C1 segment of cervical spinal cord (tissue), 14 donors: ENCODE measurements at places on chromosomes 4 and X.

DNA sequence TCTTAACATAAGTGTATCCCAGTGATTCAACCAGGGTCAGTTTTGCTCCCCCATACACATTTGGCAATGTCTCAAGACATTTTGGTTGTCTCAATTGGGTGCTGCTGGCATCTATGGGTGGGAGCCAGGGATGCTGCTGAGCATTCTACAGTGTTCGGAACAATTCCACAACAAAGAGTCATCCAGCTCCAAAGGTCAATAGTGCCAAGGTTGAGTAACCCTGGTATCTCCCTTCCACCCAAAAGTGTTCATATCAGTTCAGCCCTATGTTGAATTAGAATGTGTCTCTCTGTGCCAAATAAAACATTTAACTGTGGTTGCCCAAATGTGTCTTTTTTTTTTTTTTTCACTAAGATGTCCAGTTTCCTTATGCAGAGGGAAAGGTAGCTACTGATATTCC lies 129.4 kb upstream of the RAI2 start:
- no peak for DNase-seq

GRCh38 chrX:37047776-37048175 lies 39.6 kb downstream of the FAM47C start:
- no peak for DNase-seq

- DNase-seq: no peak
These were observed 9.2 kb downstream of the TMEM156 start for GRCh38 chr4:39023059-39023458.

GRCh38 chr4:71294301-71294700 lies 44.5 kb upstream of the SLC4A4 start:
- DNase-seq: no peak

GRCh38 chrX:40068048-40068447 lies 29.7 kb downstream of the BCOR start:
- DNase-seq: no peak

DNA sequence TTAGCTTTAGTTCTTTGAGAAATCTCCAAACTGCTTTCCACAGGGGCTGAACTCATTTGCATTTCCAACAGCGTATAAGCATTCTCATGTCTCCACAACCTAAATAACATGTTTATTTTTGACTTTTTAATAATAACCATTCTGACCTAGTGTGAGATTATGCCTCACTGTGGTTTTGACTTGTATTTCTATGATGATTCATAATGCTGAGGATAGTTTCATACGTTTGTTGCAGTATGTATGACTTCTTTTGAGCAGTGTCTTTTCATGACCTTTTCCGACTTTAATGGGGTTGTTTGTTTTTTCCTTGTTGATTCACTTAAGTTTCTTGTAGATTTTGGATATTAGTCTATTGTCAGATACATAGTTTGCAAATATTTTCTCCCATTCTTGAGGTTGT lies 1833.0 kb upstream of the PCDH10 start:
- DNase-seq: no peak

- no peak for DNase-seq
These were observed 43.1 kb upstream of the CYP2U1 start for GRCh38 chr4:107888237-107888636.

DNA sequence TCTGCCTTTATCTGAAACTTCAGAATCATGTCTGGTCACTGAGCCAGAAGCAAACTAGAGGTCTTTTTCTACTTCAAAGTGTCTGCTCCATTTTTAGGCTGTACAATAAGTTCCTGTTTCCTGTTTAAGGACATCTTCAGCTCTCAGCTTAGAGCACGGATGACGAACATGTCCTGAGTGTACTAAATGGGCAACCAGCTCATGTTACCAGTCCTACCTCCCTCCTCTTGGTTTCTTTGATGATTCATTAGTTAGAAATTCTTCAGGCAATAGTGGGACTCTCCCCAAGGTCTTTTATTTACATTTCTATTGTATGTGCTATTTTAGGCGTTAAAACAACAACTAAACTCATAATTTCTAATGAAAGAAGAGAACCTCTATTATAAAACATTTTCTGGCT lies 58.0 kb downstream of the ENPEP start:
- no peak for DNase-seq

- DNase-seq: no peak
These were observed 31.2 kb upstream of the VSIG4 start for GRCh38 chrX:66071126-66071525.

DNA sequence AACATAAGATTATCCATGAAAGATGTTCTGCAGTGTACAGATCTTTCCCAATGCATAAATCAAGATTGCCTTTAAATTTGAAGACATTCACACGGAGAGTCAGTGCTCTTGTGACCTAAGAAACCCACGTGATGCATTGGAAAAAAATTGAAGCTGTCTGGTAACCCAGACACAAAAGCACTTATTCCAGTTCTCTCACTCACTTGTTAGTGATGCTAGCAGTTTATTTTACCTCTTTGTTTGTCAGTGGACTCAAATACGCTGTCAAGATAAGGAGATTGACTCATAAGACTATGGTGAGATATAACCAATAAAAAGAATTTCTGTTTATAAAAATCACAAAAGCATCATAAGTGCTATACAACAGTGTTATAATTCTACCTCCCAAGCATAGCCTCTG lies 245.8 kb upstream of the SMIM31 start:
- no peak for DNase-seq

GRCh38 chr4:88382621-88383020 lies 4.0 kb downstream of the HERC6 start:
- DNase-seq: no peak

GRCh38 chr4:132387060-132387459 lies 762.0 kb upstream of the PCDH10 start:
- no peak for DNase-seq

GRCh38 chrX:370963-371745 lies 15.6 kb downstream of the PPP2R3B start:
- no peak for DNase-seq

DNA sequence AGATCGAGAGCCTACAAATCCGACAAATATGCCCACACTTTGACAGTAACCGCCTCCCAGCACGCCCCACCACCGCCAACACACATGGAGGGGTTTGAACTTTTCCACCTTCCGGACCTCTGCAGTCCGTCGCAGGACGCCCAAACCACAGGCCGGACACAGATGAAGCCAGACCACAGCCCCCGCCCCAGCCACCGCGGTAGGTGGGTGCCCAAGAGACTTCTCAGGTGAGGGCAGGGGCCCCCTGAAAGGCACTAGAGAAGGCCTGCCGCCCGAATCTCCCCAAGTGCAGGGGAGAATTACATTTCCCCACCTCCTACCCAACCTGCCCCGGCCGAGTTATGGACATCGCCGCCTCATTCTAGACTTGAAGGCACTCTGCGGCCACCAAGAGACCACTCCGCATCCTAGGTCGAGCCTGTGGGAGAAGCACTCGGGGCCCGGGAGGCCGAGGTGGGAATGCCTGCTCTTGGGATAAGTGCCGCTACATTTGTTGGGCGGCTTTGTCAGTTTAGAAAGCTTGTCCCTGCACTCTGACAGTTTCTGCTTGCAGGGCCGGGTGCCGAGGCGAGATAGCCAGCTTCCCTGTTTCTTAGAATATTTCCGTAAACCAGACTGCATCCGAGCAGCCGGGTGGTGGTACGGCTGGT lies 21.5 kb downstream of the HAND2 start:
- DNase-seq: no peak

DNA sequence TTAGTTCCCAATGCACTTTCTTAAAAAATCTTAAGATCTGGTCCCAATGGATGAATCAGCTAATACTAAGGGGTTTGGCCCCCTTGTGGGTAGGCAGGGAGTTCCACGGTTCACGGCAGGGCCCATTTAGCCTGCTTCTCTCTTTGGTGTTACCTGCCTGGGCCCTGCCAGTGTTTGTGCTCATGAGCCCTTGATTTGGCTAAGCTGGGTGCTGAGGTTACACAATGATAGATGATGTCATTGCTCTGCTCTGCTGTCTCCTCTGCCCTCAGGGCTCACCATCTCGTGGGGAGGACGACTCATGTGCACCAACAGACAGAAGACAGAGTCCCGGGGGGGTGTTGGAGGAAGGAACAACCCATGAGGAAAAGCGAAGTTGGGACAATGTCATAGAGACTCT lies 24.4 kb downstream of the RTL5 start:
- DNase-seq: no peak

DNA sequence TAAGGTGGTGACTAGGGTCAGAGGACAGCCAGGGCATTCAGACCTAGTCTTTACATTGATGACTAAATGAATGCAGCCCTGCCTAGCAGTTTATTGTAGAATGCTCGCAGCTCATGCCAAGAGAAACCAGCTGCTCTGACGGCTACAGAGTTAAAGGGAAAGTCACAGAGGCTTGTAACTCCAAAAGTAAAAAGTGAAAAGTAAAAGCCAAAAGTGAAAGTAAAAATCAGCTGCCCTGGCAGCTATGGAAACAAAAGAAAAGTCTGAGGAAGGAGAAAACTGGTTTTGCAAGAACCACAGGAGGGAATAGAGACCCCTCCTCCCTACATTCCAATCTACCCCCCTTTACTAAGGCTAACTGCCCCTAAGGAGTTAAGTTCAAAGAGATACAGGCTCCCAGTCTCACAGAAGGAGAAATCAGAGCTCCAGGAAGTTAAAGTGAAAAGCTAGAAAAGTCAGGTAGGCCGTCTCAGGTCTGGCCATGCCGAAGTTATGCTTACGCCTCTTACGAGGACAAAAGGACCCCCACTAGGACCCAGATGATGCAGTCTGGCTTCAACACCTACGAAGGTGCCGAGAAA lies 6.0 kb downstream of the GAGE10 start:
- no peak for DNase-seq

DNA sequence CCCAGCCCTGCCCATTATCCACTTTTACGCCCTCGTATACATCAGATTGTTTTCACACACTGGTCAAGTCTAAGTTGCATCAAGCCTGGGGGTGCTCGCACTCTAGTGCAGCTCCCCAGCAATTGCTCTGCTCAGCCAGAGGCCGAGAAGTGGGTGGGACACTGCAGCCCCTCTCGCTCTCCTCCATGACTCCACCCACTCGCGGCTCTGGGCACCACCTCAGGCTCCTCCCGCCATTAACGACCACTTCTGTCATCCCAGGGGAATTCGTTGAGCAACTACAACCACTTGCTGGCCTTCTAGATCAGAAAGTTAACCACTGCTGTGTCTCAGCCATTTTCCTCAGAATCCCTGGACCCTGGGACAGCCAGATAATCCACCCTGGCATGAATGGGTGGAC lies 53.6 kb downstream of the ETNPPL start:
- DNase-seq: no peak

- peak; percentile 18 for DNase-seq
These were observed 277.3 kb upstream of the HAND2 start for GRCh38 chr4:173807347-173807746.

DNA sequence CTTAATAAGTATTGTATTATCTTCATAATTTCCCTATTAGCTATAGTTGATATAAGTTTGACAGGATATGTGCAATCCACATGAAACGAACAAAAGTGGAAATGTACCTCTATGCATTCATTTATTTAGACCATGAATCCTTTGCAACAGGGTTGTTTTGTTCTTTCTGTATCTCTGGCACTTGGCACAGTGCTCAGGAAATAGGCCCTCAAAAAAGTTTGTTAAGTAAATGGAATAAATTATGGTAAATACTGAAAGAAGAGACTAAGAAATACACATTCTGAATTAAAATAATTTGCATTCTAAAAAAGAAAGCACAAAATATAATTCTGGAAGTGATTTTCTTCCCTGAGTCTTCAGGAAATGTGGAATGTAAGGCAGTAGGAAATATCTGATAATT lies 39.3 kb downstream of the TAPT1 start:
- no peak for DNase-seq

GRCh38 chr4:76270244-76271175 lies 19.0 kb downstream of the FAM47E start:
- no peak for DNase-seq

GRCh38 chrX:145843146-145843904 lies 25.7 kb downstream of the SLITRK2 start:
- peak; percentile 11 for DNase-seq

DNA sequence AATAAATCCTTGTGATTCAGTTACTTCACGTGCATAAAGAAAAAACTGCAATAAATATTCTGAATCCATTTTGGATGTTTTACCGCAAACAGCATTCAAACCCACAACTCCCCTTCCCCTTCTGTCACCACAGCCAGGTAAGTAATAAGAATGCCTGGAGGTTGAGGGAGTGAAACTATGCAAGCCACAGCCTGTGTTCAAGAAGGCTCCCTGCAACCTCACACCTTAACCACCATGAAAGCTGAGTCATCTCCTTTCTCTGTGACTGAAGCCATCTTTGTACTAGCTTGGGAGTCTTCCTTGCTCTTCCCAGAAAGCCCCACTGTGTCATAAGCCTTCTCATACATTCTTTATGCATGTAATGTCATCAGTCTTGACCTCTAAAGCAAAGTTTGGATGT lies 297.0 kb upstream of the PUDP start:
- no peak for DNase-seq

DNA sequence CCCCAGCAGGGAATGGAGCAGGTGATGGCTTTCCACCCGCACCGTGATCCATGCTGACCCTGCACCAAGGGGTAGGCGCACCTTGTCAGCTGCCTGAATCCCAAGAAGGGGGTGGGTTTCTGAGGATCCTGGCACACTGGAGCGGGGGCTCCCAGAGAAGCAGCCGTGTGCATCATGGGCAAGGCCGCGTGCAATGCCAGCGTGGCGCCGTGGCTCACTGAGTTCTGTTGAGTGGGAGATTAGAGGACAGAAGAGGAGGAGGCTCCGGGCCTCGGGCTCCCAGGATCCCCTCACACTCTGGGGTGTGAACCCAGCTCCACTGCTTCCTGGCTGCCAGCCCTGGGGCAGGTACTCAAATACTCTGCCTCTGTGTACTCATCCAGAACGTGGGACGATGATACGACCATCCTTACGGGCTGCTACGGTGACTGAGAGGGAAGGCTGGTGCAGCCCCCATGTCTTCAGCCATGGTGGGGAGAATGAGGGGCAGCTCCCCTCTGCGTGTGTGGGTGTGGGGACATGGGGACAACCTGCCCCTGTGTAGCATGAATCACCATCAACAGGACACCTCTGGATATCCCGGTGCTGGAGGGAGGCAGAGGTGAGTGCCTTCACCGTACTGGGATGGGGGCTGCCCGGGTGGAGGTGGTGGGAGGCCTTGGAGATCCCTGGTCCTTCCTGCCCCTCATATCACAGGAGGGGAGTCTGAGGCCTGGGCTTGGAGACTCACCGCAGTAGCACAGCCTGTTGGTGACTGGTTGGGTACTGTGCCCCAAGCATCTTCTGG lies 52.6 kb downstream of the CPZ start:
- DNase-seq: no peak

DNA sequence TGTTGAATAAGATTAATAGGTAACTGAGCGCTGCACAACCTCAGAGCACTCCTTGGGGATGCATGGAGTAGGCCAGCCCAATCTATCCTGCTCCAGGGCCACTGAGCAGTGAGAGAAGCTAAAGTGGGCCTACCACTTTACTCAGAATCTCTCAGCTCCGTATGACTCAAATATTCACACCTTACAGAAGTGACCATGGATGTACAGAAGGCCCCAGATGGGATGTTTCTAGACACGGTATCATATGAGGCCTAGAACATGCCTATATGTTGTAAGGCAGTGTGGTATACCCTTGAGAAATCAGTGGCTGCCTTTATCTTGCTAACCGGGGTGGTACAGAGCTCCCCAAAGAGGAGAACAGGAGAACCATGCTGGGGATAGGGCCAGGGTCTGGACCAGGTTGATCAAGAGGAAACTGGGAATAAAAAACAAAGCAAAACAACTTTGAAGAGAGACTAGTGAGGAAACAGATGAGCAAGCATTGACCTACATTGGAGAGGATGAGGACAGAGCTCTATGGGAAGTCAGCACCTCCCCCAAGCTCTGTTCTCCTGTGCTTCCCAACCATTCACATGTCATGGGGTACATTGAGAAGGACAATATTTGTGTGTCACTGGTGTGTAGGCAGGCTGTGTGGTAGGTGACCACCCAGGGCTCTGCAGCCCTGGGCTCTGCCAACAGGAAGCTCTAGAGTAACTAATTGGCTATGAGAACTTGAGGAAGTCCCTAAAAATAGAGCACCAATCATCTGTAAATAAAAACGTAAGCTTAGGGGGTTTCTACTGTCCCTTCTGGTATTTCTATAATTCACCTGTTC lies 31.4 kb downstream of the HOPX start:
- DNase-seq: no peak
